ENCODE measurements at places on chromosomes 12 and 14.
A peak's percentile ranks its signal among the peaks of the same experiment; 100 is the strongest.

DNA sequence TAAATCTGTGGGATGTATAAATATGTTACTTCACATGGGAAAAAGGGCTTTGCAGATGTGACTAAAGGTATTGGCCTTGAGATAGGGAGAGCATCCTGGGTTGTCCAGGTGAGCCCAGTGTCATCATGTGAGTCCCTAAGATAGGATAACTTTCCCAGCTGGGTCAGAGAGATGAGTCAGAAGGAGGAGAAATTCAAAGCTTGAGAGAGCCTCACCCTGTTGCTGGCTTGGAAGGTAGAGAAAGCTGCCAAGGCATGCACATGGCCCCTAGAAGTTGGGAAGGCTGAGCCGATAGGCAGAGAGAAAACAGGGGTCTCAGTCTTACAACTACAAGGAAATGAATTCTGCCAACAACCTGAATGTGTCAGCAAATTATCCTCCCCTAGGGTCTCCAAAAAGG, 213.0 kb downstream of the ADGRD1 start:
- no peak for DNase-seq

DNA sequence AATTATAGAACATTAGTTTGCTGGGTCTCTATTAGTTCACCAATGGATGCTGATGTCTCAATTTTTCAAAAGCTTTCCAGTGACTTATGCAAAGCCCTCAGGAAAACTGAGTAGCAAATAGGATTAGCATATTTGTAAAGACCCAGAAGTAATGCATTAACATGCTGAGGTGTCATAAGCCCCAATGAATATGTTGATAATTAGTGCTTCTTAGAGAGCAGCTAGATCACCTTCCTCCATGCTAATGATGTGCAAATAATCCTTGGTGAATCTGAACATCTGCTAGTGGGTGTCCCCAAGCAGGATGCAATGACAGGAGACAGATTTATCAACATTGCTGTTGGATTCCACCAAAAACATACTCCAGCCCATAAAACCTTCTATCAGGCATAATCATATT, 19.0 kb downstream of the IFNG start:
- no peak for DNase-seq

GRCh38 chr14:100552524-100553125, 34.6 kb downstream of the BEGAIN start:
- DNase-seq, result no peak

DNA sequence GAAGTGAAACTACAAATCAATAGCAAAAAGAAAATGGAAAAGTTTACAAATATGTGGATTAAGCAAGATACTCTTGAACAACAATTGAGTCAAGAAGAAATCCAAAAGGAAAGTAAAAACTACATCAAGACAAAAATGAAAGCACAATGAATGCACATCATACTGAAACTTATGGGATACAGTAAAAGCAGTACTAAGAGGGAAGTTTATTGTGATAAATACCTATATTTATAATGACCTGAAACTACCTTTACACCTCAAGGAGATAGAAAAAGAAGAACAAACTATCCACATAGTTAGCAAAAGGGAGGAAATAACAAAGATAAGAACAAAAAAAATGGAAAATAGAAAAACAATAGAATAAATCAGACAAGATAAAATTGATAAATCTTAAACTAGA, 375.0 kb downstream of the TRHDE start:
- DNase-seq, result no peak

DNA sequence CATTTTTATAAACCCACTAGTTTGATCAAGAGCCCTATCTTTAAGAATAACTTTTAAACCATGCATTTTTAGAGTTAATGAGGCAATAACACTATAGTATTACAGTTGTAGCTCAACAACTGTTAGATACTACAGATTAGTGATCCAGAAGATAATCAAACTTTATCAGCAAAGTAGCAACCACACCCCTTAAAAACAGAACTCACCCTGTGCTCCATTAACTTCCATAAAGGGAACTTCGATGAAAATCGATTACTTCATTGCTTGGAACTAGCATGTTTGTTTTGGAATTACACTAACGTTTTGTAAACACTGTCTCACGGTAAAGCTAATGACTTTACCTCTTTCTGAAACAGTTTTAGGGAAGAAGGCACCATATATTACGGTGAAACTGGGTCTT, 1.4 kb downstream of the SGPP1 start:
- no peak for DNase-seq

DNA sequence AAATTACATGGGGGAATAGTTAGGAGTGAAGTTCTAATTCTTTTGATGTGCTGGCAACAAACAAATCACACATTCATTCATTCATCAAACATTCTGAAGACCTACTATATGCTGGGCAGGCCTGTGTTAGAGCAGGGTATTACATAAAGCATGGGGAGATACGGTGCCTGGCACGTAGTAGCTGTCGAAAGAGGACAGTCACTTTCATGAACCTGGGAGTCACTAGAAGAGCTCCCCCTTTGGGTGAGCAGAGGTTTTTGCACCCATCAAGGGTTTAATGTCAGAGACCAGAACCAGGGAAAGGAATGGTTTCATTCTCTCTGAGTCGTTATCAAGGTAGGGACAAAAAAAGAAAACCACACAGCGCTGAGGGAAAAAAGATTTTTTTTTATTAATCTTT, 10.0 kb downstream of the LHX5 start:
- DNase-seq, result peak; percentile 37

- DNase-seq, result no peak
Observed at GRCh38 chr12:108438667-108439066, 76.4 kb upstream of the FICD start.

GRCh38 chr12:119069147-119069642, 87.9 kb downstream of the SRRM4 start:
- DNase-seq, result no peak

GRCh38 chr12:26162905-26163304, 32.5 kb upstream of the SSPN start:
- no peak for DNase-seq
